ENCODE measurements at places on chromosomes 4 and X. TPM values are rescaled to one million over a fixed set of nuclear protein-coding genes. Genes with fewer than 3 reads are reported as not detected.

SPATA18 gene
- not detected for total RNA-seq

ACE2 gene
- total RNA-seq, result not detected

ZNF595 gene
- total RNA-seq, result 227 TPM

SSX2 gene
- total RNA-seq, result 87.5 TPM

FREM3 gene
- not detected for total RNA-seq

Data from K562 (cell line).